Bronchus fibroblast of lung (primary cell): ENCODE measurements at places on chromosomes 16 and 17. TPM values are rescaled to one million over a fixed set of nuclear protein-coding genes. Genes with fewer than 3 reads are reported as not detected.

IL4R gene
- total RNA-seq = 15.3 and 16.3 TPM in 2 replicates

C16orf86 gene
- total RNA-seq = 3.5 and 4.9 TPM in 2 replicates

USP6 gene
- total RNA-seq = 0.15 and 0.17 TPM in 2 replicates

FGF11 gene
- 0.30 TPM in 1 of 2 replicates, not detected in the other for total RNA-seq

SIAH1 gene
- 17.2 and 19.3 TPM in 2 replicates for total RNA-seq

CXCL16 gene
- total RNA-seq = 0.34 and 0.59 TPM in 2 replicates

HNF1B gene
- total RNA-seq = not detected in 2 replicates

NAGS gene
- total RNA-seq = 14.7 and 16.6 TPM in 2 replicates

PCTP gene
- total RNA-seq = 15.2 and 18.3 TPM in 2 replicates

STH gene
- not detected in 2 replicates for total RNA-seq

CES3 gene
- total RNA-seq = 0.15 and 0.17 TPM in 2 replicates

ADORA2B gene
- 17.1 and 22.1 TPM in 2 replicates for total RNA-seq

SLFN11 gene
- total RNA-seq = 52.5 and 57.3 TPM in 2 replicates

ATP2C2 gene
- total RNA-seq = not detected in 2 replicates

PRSS33 gene
- total RNA-seq = not detected in 2 replicates

DNAAF1 gene
- total RNA-seq = not detected in 2 replicates

ALDH3A1 gene
- total RNA-seq = not detected in 2 replicates

RNF112 gene
- total RNA-seq = 2.7 and 2.9 TPM in 2 replicates

CACNG4 gene
- not detected in 2 replicates for total RNA-seq
